ENCODE measurements at places on chromosomes 4 and X. TPM values are rescaled to one million over a fixed set of nuclear protein-coding genes. Genes with fewer than 3 reads are reported as not detected.

GRCh38 chr4:114890773-114891172, 222.6 kb downstream of the NDST4 start:
- DNase-seq = no peak

DNA sequence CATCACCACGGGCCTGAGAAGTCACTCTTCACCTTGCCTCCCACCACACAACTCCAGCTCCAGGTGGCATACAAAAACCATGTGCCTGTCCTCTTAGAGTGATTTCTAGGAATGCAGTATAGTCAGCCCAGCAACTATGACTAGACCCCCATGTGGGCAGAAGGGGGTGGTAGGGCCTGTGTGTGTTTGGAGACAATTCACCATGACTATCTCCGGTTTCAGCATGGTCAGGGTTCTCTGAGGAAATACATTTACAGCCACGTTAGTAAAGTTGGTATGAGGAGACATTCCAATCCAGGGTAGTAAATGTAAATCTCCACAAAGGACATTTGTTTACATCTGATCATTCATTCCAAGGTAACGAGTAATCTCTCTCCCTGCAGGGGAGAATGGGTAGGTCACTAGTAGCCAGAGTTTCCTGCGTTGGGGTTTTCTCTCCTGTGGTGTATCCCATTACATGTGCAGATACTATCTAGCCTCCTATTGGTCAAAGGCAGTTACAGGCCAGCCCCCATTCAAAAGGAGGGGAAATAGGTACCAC, 4.2 kb upstream of the MTMR1 start:
- no peak for DNase-seq

- DNase-seq = no peak
These were observed 941.5 kb downstream of the DMD start for GRCh38 chrX:32269866-32270265.

The KANTR gene
- total RNA-seq = 19.0 TPM

The NUP62CL gene
- 9.8 TPM for total RNA-seq

Data from neural progenitor cell (in vitro differentiated cells).